ENCODE measurements at places on chromosomes 2 and 18.

- DNase-seq: no peak
These were observed 38.9 kb downstream of the METAP1D start for GRCh38 chr2:172038604-172039003.

DNA sequence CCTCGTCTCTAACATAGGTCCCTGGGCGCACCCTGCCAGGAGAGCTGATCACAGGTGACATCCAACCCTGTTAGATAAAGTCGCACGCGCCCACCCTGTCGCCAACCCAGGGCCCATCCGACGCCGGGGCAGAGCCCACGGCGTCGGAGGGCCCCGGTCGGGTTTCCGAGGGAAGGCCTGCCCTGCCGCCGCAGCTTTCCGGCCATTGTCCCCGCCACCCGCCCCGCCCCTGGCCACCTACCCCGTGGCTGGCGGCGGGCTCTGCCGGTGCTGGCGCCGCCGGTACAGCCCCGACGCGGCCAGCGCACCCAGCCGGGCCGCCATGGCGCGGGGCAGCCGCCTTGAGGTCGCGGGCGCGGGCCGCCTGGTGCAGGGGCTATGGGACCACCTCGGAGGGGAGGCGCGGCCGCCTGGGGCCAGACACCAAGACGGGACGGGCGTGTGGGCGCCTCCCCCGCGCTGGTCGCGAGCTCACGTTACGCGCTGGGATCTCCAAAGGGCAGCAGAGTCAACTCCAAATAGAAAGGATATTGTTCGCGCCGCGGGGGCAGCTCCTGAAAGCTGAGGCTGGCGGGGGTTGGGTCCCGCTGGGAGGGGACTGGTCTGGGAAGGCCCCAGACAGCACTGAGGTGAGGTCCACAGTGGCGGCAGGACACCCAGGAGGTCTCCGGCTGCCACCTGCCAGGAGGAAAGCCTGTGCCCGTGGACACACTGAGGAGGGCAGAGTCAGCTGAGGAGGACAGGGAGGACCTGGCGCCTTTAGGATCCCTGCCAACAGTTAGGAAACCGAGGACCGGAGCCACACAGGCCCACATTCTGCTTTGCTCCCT is 11.1 kb downstream of the LIMS2 start:
- no peak for DNase-seq

DNA sequence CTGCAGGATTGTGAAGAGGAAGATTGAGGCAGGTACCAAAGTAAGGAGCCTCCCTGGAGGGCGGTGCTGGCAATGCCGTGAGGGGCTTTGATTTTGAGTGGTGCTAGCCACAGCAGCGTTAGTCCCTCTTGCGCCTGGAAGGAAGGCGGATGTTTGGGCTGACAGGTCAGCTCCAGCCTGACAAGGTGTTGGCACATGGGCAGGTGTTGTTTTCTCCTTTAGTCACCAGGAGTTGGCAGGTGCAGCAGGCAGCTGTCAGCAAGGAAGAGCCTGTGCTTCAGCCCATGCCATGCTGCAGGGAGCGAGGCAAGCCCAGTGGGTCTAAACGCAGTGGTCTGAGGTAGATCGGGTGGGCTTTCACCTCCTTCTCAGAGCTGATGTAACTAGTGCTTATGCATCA is 8.5 kb downstream of the SEC11C start:
- no peak for DNase-seq

DNA sequence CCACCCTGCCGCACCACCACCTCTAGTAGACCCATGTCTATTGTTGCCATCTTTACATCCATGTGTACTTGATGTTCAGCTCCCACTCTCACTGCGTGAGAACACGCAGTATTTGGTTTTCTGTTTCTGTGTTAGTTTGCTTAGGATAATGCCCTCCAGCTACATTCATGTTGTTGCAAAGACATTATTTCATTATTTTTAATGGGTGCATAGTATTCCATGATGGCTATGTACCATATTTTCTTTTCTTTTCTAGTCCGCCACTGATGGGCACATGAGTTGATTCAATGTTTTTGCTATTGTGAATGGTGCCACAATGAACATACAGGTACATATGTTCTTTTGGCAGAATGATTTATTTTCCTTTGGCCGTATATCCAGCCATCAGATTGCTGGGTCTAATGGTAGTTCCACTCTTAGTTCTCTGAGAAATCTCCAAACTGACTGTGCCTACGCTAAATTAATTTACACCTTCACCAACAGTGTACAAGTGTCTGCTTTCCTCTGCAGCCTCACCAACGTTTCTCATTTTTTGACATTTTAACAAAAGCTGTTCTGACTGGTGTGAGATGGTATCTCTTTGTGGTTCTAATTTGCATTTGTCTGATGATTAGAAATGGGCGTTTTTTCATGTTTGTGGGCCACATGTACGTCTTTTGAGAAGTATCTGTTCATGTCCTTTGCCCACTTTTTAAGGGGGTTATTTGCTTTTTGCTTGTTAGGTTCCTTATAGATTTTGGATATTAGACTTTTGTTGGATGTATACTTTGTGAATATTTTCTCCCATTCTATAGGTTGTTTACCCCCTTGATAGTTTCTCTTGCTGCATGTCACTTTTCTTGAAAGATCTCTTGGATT is 10.5 kb upstream of the ZNF513 start:
- DNase-seq: peak; percentile 45

DNA sequence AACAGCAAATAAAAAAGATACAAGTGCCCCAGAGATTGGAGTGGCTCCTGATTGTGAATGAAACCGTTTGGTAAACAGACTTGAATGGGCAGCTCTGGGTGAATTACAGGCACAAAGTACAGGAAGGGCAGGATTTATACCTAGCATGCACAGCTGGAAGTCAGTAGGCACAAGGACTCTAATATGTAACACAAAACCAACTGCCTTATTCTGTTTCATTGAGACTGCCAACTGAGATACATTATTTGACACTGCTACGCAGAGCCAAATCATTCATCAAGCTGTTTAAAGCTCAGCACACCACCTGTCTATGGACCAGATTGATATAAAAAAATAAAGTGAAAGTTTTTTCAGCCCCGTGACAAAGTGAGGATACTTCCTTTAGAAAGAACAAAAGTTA is 541.2 kb downstream of the NUP35 start:
- DNase-seq: no peak

DNA sequence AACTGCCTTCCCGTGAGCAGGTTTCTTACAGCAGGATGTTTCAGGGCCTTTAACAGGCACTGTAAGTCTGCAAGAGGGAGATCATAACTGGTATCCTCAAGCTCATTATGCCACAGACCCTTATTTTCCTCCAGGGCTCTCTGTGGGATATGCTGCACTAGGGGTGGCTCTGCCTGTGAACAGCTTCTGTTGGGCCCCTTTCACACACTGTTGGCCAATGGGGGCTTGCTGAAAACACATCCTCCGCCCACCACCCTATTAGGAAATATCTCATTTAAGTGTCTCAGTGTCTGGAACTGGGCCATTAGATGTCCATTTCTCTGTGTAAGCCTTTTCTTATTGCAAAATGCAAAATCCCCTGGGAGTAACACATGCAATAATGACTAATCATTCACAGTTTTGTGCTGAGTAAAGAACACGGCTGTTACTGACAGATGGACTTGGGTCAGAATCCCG is 414.3 kb upstream of the HS6ST1 start:
- peak; percentile 68 for DNase-seq

- peak; percentile 25 for DNase-seq
These were observed 24.4 kb downstream of the MPHOSPH10 start for GRCh38 chr2:71154798-71155197.

DNA sequence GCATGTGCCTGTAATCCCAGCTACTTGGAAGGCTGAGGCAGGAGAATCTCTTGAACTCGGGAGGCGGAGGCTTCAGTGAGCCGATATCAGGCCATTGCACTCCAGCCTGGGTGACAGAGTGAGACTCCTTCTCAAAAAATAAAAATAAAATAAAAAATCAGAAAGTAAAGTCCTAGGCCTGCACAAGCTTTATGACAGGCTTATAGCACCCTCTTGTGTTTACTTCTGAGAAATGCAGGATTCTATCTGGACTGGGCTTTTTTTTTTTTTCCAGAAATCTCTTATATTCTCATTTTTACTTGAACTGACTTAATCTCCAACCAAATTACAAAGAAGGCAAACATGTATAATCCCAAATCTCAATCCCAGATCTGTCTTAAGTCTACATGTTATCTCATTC is 26.1 kb upstream of the REG3G start:
- no peak for DNase-seq

DNA sequence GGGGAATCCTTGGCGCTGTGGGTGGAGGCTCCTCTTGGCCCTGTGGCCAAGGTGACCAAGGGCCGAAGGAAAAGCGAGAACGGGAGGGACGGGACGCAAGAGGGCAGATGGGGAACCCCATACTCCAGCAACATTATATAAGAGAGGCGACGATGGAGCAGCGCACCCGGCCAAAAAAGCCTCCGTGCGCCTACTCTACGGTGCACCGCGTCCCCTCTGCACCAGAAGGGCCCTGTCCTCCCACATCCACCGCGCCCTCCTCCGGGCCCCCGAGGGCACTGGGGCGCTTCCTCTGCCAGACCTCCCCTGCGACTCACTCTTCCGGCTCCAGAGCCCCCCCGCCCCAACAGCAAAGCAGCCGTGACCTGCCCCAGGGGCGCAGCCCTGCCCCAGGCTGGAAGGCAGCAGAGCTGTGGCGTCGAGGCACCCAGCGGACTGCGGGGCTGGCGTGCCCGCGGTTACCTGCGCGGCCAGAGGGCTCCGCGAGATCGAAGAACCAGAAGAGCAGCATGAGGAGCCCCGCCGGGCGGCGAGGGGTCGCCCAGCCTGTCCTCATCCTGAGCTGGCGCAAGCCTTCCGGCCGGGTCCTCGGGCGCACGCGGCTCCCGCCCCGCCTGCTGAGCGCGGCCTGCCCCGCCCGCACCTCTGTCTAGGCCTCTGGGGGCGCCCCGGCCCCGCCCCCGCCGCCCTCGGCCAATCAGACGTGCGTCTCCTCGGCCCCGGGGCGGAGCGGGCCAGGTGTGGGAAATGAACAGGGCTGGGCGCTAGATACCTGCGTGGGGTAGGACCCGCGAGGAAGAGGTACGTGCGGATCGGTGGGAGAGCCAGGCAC is 106.3 kb upstream of the CD302 start:
- DNase-seq: no peak

- DNase-seq: no peak
These were observed 87.9 kb upstream of the GULP1 start for GRCh38 chr2:188203776-188204175.

DNA sequence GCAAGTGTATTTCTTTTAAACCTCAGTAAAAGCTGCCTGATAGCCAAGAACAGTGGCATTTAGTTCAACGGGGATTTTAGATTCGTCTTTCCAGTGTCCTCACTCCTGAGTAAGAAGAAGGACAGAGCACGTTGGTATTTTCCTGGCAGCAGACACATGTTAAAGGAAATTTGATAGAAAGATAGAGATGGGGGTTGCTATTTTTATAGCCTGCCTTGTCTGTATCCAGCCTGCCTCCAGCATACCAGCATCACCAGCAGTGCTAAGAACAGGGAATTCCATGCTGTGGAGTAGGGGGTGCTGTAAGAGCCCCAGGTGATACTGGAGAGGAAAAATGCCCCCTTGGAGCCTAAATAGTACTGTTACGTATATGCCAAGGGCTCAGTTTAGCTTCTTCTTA is 1.1 kb upstream of the SMYD1 start:
- DNase-seq: no peak

DNA sequence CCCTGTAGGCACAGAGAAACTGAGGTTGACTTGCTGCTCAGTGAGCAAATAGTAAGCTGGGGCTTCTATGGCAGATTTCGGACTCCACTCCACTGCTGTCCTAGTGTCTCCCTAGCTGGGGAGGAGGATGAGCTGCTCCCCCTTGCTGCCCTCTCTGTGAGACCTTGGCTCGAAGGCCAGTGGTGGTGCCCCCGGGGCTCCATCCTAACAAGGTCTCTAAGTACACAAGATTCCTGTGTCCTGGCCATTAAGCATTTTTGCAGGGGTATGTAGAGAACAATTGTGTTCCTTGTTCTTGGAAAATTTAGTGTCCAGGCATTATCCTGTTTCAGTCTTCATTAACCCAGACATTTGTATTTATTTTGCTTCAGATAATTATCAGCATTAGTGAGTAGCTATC is 21.3 kb upstream of the BCL2L11 start:
- DNase-seq: no peak

GRCh38 chr2:231393149-231394131 is 2.1 kb upstream of the B3GNT7 start:
- peak; percentile 28 for DNase-seq

GRCh38 chr2:30491225-30491624 is 44.2 kb downstream of the LCLAT1 start:
- no peak for DNase-seq

DNA sequence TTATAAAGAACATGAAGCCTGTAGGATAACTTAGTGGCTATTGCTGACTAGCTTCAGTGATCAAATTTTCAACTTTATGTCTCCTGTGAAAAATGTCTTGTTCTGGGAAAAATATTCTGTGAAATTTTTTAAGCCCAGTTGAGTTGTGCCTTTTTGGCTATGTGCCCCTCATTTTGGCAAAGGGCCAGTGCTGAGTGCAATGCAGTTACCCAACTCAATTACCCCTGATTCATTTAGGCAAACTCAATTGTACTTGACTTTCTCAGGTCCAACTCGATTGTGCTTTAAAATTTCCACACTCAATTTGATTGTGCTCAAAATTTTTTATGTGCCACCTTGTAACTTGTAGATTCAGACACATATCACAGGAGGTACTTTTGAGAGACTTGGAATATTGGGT is 548.8 kb upstream of the NRP2 start:
- DNase-seq: no peak

GRCh38 chr2:13193900-13194299 is 477.2 kb downstream of the TRIB2 start:
- DNase-seq: peak; percentile 44
